Mucosa of gallbladder (tissue), 1 donor: ENCODE measurements at places on chromosomes 1 and 21. TPM values are rescaled to one million over a fixed set of nuclear protein-coding genes. Genes with fewer than 3 reads are reported as not detected.

GRCh38 chr1:3625151-3625907 is 514 bp downstream of the TPRG1L start:
- peak; percentile 77 for DNase-seq

DNA sequence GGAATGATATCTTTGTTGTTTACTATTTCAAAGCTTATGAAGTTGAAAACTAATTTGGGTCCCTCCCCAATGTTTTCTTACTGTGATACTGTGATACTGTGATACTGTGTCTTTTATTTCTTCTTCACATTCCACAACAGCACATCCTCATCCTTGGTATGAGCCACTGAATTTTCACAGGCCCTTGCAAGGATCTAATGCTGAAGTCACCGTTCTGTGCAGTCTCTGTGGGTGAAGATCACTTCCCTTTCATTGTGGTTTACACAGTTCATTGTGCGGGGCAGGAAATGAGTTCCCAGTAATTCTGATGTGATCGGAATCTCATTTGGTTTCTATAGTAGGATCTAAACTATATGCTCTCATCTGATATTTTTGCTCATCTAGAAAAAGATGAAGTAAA is 32.1 kb upstream of the PAXBP1 start:
- no peak for DNase-seq

GRCh38 chr1:89723863-89724262 is 90.9 kb downstream of the LRRC8C start:
- no peak for DNase-seq

- DNase-seq = no peak
Measured at GRCh38 chr1:230376296-230376695, 49.8 kb downstream of the PGBD5 start.

GRCh38 chr1:202150602-202151001 is 6.1 kb upstream of the ARL8A start:
- DNase-seq = no peak

DNA sequence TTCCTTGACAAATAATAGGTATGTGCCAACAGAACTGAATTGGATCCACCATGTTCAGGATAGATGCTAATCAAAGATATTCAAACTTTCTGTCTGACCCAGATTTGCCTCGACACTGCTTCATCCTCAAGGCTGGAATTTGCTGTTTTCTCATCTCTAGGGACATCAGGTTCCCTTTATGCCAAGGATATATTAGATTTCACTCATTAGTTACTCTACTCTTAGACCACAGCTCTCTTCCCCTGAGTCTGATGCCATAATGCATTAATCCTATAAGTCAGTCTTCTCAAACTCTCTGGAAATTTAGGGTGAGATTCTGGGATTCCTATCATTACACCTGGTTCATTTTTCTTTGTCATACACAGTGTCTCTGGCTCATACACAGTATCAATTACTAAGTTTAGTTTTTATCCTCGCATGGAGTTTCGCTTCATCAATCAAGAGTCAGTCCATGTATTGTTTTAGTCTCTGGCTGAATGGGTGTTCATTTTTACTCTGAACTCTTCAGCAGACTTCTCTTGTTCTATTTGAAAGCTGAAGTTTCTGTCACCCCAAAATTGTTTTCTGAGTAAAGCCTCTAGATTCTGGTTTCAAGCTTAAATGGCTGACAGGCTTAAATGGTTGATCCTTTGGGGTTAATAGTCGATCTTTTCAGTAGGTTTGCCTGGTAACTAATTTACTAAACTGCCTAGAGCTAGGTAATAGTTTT is 9.3 kb upstream of the DCAF6 start:
- DNase-seq = no peak

Gene XCL1
- 1.6 TPM for total RNA-seq

Gene S100A9
- 19.1 TPM for total RNA-seq

Gene CD2
- 12.5 TPM for total RNA-seq

Gene C1orf141
- total RNA-seq = not detected
